Osteoblast (primary cell): ENCODE measurements at places on chromosomes 7 and 10. TPM values are rescaled to one million over a fixed set of nuclear protein-coding genes. Genes with fewer than 3 reads are reported as not detected.

DNA sequence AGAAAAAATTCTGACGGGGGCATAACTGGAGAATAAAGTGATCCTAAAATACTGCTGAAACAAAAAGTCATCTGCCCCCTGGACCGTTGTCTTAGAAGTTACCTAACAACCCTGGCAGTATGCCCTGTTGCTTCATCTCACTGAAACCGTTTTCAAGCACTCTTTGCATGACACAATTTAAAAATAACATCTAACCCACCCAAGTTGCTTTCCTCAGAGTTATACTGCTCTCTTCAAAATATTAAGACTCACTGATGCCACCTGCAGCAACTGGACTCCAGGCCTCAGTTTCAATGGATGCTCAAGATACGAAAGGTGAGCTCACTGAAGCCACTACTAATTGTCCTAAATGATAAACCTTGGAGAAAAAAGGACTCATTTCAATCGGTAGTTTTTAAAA, 57.4 kb downstream of the CDK6 start:
- no peaks in the 10 kb centered on the region for H3K36me3 ChIP-seq
- H3K4me1 ChIP-seq: peaks cover 23% of the 10 kb centered on the region
- H3K4me3 ChIP-seq: no peak overlapping the region
- no peak for DNase-seq
- no peaks in the 10 kb centered on the region for H3K27me3 ChIP-seq

Gene TRAPPC14
- 7.1 and 8.0 TPM in 2 replicates for total RNA-seq

Gene METTL27
- total RNA-seq: 8.7 and 8.8 TPM in 2 replicates

GRCh38 chr10:23291551-23292334, 52.9 kb downstream of the C10orf67 start:
- no peaks in the 10 kb centered on the region for H3K27me3 ChIP-seq
- no peak overlapping the region for H3K27ac ChIP-seq
- no peak overlapping the region for H3K4me3 ChIP-seq
- no peaks in the 10 kb centered on the region for H3K36me3 ChIP-seq

Gene UNC5B
- 90.8 and 135 TPM in 2 replicates for total RNA-seq

Gene PON1
- not detected in 2 replicates for total RNA-seq

Gene GIMAP5
- total RNA-seq: not detected in 2 replicates

- H3K4me3 ChIP-seq: no peak overlapping the region
- H3K36me3 ChIP-seq: no peaks in the 10 kb centered on the region
- no peaks in the 10 kb centered on the region for H3K27me3 ChIP-seq
- no peaks in the 10 kb centered on the region for H3K4me1 ChIP-seq
Measured at GRCh38 chr7:144508702-144509101, 105.2 kb upstream of the NOBOX start.

GRCh38 chr7:131164025-131164925, 163.4 kb upstream of the MKLN1 start:
- H3K4me3 ChIP-seq: no peak overlapping the region
- H3K36me3 ChIP-seq: no peaks in the 10 kb centered on the region
- H3K27me3 ChIP-seq: no peaks in the 10 kb centered on the region
- peak overlapping the region; percentile 92 for H3K27ac ChIP-seq

- H3K4me3 ChIP-seq: no peak overlapping the region
- no peak for DNase-seq
- peaks cover 19% of the 10 kb centered on the region for H3K4me1 ChIP-seq
- H3K27me3 ChIP-seq: peaks cover 4% of the 10 kb centered on the region
- H3K36me3 ChIP-seq: no peaks in the 10 kb centered on the region
- no peak overlapping the region for H3K27ac ChIP-seq
Measured at GRCh38 chr10:29407280-29407858, 118.5 kb downstream of the LYZL1 start.

Gene AS3MT
- total RNA-seq: 6.2 and 8.0 TPM in 2 replicates

Gene CPA5
- not detected in 2 replicates for total RNA-seq

GRCh38 chr10:15370856-15371701, at the start of gene FAM171A1:
Gene FAM171A1, minus strand, starts transcription at chr10:15371289. Its CDS starts 237 bp downstream, at chr10:15371052.
- no peaks in the 10 kb centered on the region for H3K36me3 ChIP-seq
- peak; percentile 98 for DNase-seq
- peaks cover 4% of the 10 kb centered on the region for H3K4me1 ChIP-seq
- no peaks in the 10 kb centered on the region for H3K27me3 ChIP-seq

DNA sequence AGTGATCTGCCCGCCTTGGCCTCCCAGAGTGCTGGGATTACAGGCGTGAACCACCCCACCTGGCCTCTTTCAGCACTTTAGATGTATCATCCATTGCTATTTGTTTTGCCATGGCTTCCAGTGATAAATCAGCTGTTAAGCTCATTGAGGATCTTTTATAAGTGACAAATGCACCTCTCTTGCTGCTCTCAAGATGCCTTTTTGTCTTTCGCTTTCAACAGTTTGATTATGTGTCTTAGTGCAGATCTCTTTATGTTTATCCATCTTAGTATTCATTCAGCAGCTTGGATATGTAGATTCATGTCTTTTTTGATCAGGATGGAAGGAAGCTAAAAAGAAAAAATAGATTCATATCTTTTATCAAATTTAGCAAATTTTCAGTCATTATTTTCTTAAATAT, 105.6 kb downstream of the MAPK8 start:
- DNase-seq: no peak
- peaks cover 14% of the 10 kb centered on the region for H3K36me3 ChIP-seq
- H3K4me1 ChIP-seq: peaks cover 16% of the 10 kb centered on the region
- H3K4me3 ChIP-seq: no peak overlapping the region
